ENCODE measurements at places on chromosomes 12 and 14.

DNA sequence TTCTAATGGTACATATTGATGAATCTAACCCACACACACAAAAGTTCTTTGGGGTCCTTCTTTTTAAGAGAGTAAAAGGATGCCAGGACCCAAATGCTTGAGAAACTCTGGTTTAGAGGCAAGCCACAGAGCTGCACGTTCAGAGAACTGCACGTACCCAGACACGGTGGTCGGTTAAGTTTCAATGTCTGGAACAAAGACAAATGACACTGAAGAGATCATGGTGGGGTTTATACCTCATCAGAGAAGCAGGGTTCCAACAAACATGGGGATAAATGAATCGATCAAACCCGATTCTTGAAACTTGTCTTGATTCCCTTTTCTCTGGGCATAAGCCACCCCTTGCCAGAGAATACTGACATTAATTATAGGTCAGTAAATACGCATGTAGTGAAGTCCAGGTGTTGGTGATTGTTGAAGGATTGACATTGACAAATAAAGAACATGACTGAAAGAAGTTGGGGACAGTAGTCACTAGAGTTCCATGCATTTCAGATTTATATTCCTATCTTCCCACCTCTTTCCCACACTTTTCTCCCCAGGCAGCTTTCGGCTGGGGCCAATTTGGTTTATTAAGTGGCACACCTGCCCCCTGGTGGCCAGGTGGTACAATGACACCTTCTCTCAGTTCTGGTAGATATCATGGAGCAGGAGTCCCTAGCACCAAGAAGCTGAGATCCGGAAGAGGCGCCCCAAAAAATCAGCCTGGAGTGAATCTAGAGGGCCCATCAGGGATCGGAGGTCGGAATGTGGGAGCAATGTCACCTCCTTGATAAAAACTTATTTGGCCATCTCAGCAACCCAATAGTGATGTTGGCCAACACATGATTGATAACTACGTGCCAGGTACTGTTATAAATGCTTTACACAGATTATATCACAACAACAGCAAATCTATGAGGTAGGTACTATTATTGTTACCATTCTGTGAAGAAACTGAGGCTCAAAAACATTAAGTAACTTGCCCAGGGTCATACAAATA is 17.8 kb upstream of the HDAC7 start:
- peak; percentile 67 for DNase-seq

DNA sequence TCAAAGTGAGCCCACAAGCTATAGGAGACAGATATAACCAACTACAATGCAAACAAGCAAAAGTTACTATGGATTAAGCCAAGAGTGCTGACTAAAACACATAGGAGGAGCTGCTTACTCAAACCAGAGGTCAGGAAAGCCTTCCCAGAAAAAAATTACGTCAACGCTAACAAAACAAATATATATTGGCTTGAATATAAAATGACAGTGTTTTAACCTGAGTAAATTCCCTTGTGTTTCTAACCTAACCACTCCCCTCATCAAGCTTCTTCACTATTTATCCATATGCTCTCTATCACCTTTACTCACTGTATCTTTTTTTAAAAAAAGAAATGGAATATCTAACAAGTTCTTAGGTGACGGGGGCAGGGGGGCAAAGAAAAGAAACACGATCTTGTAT is 115.9 kb downstream of the MED13L start:
- no peak for DNase-seq

- DNase-seq = no peak
Observed at GRCh38 chr14:75022655-75023054, 19.9 kb downstream of the EIF2B2 start.

GRCh38 chr12:6703631-6704030 is 3.0 kb upstream of the PIANP start:
- no peak for DNase-seq

GRCh38 chr12:31322801-31323207 is 3.1 kb downstream of the SINHCAF start:
- no peak for DNase-seq

DNA sequence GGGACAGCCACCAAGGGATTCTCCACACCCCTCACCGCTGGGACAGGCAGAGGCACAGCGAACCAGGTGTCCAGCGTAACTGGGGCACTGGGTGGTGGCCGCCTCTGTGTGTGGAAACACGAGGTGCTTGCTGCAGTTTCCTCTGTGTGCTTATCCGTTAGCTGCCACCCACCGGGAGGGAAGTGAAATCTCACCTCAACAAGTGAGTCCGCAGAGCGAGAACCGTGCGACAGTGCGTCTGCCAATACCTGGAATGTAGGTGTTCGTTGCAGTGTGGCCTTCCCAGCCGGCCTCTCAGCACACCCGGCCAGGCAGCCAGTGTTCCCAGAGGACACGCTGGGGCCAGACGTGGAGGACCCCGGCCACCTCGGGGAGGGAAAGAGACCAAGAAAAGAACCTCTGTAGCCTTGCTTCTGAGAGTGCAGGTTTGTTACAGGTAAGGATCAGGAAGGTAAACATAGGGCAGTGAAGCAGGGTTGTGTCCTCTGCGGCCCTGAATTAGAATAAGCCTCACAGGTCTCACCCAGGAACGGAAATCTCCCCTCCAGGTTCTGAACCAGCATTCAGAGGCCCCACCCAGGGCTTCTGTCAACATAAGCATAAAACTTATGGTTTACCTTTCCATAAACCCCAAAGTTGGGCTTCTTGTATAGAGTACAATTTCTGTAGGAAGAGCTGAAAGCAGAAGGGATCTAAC is 1.5 kb downstream of the BCL2L14 start:
- no peak for DNase-seq

DNA sequence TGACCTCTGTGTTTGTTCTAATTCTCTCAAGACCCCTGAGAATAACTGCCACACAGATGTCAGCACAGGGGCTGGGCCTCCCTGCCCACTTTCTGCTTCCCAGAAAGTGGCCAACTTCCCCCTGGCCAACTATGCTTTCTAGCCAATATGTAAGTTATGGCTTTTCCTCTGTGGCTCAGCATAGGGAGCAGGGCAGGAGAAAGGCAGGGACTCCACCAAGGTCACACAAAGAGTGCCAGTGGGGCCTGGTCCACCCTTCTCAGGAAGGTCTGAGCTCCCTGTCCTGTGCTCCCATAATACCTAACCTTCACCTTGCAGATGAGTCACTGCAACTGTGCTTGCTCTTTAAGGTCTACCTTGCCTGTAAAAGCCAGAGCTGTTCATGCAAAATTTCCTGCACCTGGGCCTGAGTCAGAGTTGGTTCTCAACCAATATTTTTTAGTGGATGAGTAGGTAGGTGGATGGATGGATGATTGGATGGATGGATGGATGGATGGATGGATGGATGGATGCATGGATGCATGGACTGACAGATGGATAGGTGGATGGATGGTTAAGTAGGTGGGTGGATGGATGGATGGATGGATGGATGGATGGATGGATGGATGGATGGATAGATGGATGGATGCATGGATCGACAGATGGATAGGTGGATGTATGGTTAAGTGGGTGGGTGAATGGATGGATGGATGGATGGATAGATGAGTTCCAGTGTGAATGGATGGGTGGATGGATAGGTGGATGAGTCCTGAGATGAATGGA is 64.2 kb downstream of the DIO3 start:
- DNase-seq = no peak

GRCh38 chr12:119115296-119115905 is 63.3 kb upstream of the HSPB8 start:
- DNase-seq = peak; percentile 38

GRCh38 chr14:56860441-56860840 is 50.2 kb upstream of the OTX2 start:
- no peak for DNase-seq

- DNase-seq = no peak
Observed at GRCh38 chr14:102537981-102538601, 28.5 kb upstream of the ANKRD9 start.

- DNase-seq = no peak
Observed at GRCh38 chr12:67514502-67514901, 134.0 kb upstream of the DYRK2 start.

DNA sequence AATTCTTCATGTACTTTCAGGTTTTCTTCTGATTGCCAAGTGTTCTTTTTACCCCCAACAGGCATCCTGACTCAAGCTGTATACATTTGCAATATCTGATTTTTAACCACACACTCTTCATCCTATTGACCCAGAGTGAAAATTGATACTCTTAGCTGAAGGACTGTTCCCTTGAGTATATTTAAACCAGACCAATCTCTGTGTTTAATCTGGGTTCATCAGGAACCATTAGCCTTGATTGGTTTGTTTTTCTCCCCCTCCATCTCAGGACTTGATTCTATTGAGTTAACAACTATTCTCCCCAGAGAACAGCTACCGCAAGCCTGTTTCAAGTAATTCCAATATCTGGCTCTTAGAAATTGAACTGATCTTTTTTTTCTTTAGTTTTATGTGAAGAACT is 222.3 kb upstream of the NOVA1 start:
- peak; percentile 42 for DNase-seq

DNA sequence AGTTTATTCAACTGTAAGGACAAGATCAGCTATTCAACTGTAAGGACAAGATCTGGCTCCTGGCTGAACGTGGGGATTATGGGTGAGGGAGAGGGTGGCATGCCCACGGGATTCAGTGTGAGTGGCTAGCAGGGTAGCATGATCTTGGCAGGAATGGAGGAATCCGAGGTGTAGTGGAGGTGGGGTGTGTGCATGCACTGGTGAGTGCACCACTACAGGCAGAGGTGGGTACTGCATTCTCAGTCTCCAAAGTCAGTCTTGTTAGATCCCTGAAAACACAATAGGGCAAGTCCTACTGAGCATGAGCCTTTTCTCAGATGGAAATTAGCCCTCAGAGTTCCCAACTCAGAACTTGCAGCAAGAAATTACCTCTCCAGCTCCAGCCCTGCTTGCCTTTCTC is 32.2 kb upstream of the DCD start:
- no peak for DNase-seq

GRCh38 chr12:15530361-15530760 is 208.1 kb downstream of the PTPRO start:
- DNase-seq = no peak

DNA sequence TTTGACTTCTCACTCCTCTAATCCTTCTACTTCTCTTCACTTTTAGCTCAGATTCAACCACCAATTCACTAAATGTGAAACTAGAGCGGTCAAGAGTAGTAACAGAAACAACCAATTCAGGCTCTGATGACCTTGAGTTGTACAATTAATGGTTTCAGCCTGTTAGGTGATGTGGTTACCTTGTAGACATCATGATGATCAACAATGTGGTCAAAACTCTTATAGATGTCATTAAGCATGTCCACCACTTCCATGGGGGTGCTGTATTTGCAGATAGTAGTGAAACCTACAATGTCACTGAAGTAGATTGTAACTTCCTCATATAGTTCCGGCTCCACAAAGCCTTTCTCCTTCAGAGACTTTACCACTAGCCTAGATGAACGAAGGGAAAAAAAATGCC is 54.1 kb upstream of the PLBD1 start:
- no peak for DNase-seq

GRCh38 chr12:57603324-57603723 is 1.3 kb upstream of the DTX3 start:
- DNase-seq = no peak

GRCh38 chr14:67764496-67764895 is 51.9 kb downstream of the ZFYVE26 start:
- no peak for DNase-seq

DNA sequence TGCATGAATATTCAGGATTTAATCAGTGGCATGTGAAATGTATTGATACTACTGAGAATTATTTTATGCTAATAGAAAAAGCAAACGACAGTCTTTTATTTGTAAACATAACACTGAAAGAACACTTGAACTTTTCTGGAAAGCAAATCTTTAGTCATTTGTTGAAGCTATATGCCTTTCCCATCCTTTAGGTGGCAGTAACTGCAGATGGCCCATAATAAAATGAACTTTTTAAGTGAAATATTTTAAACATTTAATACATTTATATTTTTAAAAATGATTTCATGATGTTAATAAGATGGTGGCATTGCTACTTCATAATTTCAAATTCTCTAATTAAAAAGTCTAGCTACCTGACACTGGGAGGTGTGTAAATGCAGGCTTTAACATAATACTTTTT is 13.9 kb upstream of the KRR1 start:
- DNase-seq = no peak

DNA sequence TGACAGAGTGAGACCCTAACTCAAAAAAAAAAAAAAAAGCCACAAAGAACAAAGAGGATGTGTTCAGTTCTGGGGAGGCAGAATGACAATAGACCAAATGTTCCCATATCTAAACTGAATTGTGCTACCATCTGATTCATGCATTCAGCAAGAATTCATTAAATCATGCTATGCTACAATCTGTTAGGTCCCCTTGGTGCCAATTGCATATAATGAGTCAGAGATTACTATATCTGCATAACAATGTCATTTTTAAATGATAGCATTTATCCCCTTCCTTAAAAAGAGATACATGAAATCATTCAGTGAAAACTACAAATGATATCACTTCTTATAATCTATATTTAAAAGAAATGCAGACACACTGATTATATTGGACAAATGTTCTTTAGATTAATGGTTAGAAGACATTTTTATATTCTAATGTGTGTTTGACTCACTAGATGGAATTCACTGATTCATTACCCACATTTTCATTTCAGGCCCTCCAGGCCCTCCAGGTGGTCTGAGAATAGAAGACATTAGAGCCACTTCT is 207.6 kb upstream of the PDZRN4 start:
- DNase-seq = no peak

GRCh38 chr14:74548881-74549280 is 55.3 kb downstream of the ISCA2 start:
- DNase-seq = no peak

DNA sequence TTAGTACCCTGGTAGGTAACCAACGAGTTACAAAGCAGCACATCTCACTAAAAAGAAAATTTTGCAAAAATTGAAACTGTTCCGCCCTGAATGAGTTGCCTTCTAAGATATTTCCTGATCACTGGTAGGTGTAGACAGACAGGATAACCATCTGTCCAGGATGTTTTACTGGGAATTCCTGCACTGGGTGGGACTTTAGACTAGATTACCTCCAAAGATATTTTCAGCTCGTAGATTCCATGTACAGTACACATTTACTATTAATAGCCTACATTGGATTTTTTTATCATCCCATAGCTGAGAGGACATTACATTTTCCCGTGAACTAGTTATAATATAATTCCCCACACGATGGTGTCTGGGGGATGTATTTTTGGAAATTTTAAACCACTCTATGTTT is 139.6 kb downstream of the DYRK2 start:
- no peak for DNase-seq

GRCh38 chr14:88252498-88252897 is 70.6 kb downstream of the KCNK10 start:
- no peak for DNase-seq

DNA sequence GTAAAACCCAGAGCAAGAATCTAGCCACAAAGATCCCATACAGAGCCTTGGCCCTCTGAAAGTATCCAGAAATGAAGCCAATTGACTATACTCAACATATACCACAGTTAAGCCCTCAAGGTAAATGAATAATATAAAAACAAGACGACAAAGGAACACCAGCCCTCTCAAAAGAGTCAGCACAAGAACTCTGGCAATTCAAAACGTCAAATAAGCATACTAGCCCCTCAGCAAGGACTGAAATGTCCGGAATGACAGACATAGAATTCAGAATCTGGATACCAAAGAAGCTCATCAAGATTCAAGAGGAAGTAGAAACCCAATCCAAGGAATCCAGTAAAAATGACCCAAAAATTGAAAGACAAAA is 49.9 kb downstream of the GTF2A1 start:
- DNase-seq = no peak

GRCh38 chr12:66017736-66018135 is 112.8 kb downstream of the LLPH start:
- DNase-seq = no peak

All from NCI-H2107 (cell line).